Neural crest cell (in vitro differentiated cells): ENCODE measurements at places on chromosomes 1 and 21. TPM values are rescaled to one million over a fixed set of nuclear protein-coding genes. Genes with fewer than 3 reads are reported as not detected.

GRCh38 chr1:1169429-1170214, 4.1 kb upstream of the TTLL10 start:
- peaks cover 12% of the 10 kb centered on the region for H3K4me1 ChIP-seq
- peaks cover 17% of the 10 kb centered on the region for H3K27me3 ChIP-seq
- no peak overlapping the region for H3K4me3 ChIP-seq
- no peak for DNase-seq
- no peaks in the 10 kb centered on the region for H3K36me3 ChIP-seq

DNA sequence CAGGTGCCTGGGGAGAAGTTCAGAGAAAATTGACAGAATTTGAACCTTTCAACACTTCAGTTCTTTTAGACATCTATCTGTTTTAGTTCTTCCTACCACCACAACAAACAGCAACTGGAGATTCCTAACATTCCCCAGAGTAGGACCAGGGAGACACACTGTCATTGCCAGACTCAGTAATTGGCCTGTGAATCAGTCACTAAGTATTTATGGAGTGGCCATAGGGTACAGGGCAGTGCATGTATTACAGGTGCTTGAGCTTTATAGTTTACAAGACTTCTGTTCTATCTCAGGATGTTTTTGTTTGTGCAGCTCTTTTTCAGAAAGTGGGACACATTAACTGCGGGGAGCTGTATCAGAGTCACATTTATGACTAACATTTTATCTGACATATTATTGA, 1.7 kb downstream of the CDC14A start:
- H3K27ac ChIP-seq: no peak overlapping the region
- H3K36me3 ChIP-seq: peaks cover 4% of the 10 kb centered on the region
- H3K27me3 ChIP-seq: peaks cover 2% of the 10 kb centered on the region
- no peak for DNase-seq

DNA sequence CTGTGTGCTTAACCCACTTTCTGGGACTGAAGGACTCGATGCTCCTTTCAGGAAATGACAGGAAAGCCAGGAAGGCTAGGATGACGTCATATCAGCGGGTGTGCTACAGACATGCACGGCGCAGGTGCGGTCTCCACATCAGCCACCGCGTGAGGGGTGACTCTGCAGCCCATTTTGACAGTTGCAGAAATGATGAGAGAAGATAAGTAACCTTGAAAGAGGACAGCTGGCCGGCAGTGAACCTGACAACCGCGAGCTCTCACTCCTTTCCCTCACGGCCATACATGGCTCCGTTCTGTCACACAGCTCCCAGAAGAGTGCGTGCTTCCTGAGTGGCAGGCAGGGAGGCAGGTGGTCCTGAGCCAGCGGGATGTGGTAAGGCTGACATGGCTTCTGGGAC, 1.7 kb upstream of the KRTAP10-5 start:
- no peak for DNase-seq
- H3K27me3 ChIP-seq: peaks cover 32% of the 10 kb centered on the region
- peaks cover 13% of the 10 kb centered on the region for H3K36me3 ChIP-seq
- H3K27ac ChIP-seq: no peak overlapping the region
- H3K4me1 ChIP-seq: peaks cover 12% of the 10 kb centered on the region

GRCh38 chr1:235920596-235921375, 54.1 kb upstream of the LYST start:
- H3K4me3 ChIP-seq: no peak overlapping the region
- H3K27me3 ChIP-seq: no peaks in the 10 kb centered on the region
- H3K4me1 ChIP-seq: peaks cover 13% of the 10 kb centered on the region
- DNase-seq: no peak
- no peaks in the 10 kb centered on the region for H3K36me3 ChIP-seq
- no peak overlapping the region for H3K27ac ChIP-seq

DNA sequence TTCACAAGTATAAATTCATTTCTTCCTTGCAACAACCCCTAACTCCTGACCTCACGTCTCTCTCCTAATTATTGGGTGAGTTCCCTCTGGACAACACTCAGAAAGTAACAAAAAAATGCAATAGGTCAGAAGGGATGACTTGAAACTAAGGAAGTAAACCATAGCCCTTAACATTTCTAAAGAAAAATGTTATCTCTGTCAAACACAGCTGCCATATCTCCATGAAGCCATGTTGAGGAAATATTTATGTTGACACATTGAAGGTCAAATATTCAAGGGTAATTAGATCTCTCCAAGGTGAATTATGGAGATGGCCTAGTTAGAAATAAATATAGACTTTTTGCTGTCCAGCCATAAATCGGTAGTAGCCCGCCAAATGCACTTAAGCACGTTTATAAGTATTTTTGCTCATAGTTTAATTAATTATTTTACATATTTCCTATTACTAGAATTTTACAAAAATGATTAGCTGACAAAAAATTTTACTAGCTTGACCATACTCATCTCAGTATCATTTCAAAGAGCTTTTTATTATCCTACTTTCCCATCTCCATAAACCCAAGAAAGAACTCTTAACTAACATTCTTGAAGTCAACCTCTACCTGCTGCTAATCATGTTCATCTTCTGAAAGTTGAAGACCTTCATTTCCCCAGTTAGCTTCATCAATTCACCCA, 160.1 kb upstream of the PKN2 start:
- no peaks in the 10 kb centered on the region for H3K4me1 ChIP-seq
- H3K27me3 ChIP-seq: no peaks in the 10 kb centered on the region
- no peak overlapping the region for H3K27ac ChIP-seq
- no peak overlapping the region for H3K4me3 ChIP-seq

DNA sequence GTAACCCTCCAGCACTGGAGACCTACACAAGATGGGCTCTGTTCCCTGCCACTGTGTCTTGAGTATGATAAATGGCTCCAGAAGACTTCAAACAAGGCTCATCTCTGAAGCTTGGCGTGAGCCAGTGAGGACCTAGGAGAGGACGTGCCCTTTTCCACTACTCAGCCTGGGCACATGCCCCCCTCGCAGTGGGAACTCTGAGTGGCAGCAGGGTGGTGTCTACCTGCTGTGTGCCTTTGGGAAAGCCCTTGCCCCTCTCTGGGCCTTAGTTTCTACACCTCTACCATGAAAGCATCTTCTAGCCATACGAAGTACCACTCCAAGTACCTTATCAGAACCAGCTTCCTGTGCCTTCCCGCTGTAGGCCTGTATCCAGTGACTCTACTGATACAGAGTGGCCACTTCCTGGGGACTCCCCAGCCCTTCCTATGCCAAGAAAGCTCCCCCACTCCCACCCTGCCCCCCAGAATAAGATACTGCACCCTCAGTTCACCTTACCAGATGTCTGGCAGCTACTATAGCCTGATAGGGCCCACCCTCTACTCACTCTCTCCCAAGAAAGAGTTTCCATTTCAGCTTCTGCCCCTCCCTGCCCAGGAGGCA, 3.1 kb upstream of the MOB3C start:
- no peak overlapping the region for H3K4me3 ChIP-seq
- H3K27me3 ChIP-seq: peaks cover 4% of the 10 kb centered on the region
- H3K36me3 ChIP-seq: no peaks in the 10 kb centered on the region
- DNase-seq: no peak
- H3K4me1 ChIP-seq: peaks cover 31% of the 10 kb centered on the region

DNA sequence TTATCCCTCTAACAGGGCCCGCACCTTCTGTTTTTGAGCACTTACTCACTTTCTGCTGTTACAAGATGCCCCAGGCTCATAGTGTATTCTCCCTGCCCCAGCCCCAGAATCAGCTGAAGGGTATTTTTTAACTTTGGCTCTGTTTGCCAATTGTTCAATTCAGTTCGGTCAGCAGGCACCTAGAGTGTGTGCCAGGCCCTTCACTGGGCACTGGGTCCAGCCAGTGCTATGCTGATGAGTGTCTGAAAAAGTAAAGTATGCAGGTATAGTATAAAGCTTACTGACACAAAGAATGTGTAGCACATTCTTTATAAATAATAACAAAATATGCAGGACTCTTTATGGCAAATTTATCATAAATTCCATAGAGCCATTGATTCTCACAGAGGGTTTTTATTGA, 35.0 kb downstream of the FHAD1 start:
- DNase-seq: no peak
- no peaks in the 10 kb centered on the region for H3K27me3 ChIP-seq
- peaks cover under 1% of the 10 kb centered on the region for H3K4me1 ChIP-seq
- H3K4me3 ChIP-seq: no peak overlapping the region
- no peaks in the 10 kb centered on the region for H3K36me3 ChIP-seq
- no peak overlapping the region for H3K27ac ChIP-seq

Gene P3R3URF
- total RNA-seq: not detected in 2 replicates

Gene KRTAP11-1
- total RNA-seq: not detected in 2 replicates

Gene KRTAP21-2
- not detected in 2 replicates for total RNA-seq
